ENCODE measurements at places on chromosomes 16 and 17.
A peak's percentile ranks its signal among the peaks of the same experiment; 100 is the strongest.

DNA sequence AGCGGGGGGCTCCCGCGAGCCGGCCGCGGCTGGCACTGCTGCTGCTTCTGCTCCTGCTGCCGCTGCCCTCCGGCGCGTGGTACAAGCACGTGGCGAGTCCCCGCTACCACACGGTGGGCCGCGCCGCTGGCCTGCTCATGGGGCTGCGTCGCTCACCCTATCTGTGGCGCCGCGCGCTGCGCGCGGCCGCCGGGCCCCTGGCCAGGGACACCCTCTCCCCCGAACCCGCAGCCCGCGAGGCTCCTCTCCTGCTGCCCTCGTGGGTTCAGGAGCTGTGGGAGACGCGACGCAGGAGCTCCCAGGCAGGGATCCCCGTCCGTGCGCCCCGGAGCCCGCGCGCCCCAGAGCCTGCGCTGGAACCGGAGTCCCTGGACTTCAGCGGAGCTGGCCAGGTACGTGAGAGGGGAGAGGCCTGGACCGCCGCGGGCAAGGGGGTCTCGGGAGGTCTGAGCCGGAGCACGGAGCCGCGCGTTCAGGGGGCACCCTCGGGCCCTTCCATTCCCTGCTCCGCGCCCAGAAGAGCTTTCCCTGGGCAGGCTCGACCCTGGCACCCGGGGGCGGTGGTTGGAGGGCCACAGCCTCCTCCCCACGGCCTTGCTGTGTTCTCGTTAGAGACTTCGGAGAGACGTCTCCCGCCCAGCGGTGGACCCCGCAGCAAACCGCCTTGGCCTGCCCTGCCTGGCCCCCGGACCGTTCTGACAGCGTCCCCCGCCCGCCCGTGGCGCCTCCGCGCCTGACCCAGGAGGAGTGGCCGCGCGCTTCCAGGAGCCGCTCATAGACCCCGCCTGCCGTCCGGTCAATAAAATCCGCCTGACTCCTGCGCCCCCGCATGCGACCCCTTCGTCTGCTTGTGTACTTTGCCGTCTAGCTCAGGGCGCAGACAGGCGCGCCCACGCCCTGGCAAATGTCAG, 591 bp downstream of the NPW start:
- DNase-seq: no peak

- DNase-seq: no peak
These were observed 27.2 kb downstream of the CLEC16A start for GRCh38 chr16:10971560-10971961.

- no peak for DNase-seq
These were observed 17.9 kb upstream of the AP1G1 start for GRCh38 chr16:71826533-71827017.

GRCh38 chr17:60398227-60398959, 6.5 kb upstream of the USP32 start:
- DNase-seq: no peak

DNA sequence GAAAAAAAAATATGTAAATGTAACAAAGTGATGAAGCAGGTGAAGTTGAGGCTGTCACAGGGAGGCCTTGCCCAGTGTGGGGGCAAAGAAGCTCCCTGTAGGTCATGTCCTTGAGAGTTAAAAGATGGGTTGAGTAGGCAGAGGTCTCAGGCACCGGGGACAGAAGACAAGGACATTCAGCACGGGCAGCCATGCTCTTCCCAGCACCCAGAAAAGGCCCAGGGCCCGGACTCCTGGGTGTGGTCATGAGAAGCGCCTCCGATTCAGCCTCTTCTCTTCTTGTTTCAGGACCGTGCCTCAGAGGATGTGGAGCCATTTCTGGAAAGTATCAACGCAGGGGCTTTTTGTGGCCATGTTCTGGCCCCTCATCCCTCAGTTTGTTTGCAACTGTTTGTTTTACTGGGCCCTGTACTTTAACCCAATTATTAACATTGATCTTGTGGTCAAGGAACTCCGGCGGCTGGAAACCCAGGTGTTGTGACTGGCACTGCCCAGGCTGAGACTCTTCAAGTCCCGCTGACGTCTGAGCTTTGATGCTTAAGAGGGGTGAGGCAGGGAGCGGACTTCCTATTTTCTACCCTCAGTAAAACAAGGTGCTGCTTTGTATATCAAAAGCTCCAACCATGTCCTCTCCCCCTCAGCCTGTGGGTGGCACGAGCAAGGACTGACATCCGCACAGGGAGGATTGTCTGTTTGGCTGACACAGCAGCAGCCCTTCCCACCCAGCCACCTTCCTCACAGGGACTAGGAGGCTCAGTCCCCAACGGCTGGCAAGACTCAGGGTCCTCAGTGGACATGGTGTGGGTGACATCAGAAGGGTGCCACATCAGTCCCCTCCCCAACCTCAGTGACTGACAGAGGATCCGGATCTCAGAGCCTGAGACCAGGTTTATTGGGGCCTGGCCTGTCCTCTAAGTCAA, 26.5 kb downstream of the PLA2G10 start:
- no peak for DNase-seq

DNA sequence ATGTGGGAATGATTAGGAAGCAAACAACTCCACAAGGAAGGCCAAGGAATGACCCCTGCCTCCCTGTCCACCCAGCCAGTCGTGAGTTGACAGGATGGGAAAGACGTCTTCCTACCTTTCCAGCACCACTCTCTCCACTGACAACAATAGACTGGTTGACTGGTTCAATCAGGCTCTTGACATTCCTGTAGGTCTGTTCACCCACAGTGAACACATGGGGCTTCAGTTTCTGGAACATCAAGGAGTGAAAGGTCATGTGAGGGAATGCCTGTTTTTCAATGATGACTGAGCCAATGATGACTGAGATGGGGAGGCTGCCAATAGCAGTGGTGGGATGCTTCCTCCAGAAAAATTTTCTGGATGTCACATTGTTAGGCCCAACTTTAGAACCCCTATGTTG, 9.6 kb downstream of the MYO19 start:
- DNase-seq: no peak

GRCh38 chr16:66824006-66824405, 6.8 kb downstream of the NAE1 start:
- no peak for DNase-seq

GRCh38 chr16:66030036-66030435, 336.5 kb upstream of the CDH5 start:
- DNase-seq: no peak

DNA sequence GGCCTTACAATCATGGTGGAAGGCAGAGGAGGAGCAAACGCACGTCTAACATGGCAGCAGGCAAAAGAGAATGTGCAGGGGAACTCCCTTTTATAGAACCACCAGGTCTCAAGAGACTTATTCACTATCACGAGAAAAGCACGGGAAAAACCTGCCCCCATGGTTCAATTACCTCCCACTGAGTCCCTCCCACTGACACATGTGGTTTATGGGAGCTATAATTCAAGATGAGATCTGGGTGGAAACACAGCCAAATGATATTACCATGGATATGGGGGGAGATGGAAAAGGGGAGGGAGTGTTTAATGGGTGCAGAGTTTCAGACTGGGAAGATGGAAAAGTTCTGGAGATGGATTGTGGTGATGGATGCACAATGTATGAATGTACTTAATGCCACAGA, 23.0 kb downstream of the TEKT5 start:
- DNase-seq: no peak

- no peak for DNase-seq
These were observed 732.5 kb downstream of the KCNJ2 start for GRCh38 chr17:70901870-70902269.

DNA sequence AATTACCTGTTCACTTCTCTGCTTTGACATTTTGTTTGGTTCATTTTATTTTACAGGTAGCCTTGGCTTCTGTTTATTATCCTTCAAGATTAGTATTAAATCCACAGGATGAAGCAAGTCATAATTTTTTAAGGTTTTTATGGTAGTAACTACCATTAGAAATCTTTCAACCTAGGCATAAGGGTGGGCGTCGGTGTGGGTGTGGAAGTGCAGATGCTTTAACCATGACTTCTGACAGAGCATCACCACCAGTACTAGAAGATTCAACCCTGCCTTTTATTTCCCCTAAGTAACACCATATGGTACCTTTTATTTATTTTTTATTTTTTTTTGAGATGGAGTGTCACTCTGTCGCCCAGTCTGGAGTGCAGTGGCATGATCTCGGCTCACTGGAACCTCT, 22.7 kb downstream of the AP2B1 start:
- no peak for DNase-seq

DNA sequence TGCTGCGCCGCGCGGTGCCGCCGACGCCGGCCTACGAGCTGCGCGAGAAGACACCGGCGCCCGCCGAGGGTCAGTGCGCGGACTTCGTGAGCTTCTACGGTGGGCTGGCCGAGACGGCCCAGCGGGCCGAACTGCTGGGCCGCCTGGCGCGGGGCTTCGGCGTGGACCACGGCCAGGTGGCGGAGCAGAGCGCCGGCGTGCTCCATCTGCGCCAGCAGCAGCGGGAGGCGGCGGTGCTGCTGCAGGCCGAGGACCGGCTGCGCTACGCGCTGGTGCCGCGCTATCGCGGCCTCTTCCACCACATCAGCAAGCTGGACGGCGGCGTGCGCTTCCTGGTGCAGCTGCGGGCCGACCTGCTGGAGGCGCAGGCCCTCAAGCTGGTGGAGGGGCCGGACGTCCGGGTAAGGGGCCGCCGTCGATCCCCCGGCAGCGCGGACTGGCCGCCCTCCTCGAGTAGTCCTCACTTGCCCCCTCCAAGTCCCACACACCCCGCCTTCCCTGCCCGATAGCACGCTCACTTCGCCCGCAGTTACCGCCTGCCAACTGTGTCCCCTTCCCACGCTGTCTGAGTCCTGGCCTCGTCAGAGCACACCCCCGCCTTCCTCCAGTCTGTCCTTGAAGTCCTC, 470 bp downstream of the MLYCD start:
- DNase-seq: peak; percentile 38

DNA sequence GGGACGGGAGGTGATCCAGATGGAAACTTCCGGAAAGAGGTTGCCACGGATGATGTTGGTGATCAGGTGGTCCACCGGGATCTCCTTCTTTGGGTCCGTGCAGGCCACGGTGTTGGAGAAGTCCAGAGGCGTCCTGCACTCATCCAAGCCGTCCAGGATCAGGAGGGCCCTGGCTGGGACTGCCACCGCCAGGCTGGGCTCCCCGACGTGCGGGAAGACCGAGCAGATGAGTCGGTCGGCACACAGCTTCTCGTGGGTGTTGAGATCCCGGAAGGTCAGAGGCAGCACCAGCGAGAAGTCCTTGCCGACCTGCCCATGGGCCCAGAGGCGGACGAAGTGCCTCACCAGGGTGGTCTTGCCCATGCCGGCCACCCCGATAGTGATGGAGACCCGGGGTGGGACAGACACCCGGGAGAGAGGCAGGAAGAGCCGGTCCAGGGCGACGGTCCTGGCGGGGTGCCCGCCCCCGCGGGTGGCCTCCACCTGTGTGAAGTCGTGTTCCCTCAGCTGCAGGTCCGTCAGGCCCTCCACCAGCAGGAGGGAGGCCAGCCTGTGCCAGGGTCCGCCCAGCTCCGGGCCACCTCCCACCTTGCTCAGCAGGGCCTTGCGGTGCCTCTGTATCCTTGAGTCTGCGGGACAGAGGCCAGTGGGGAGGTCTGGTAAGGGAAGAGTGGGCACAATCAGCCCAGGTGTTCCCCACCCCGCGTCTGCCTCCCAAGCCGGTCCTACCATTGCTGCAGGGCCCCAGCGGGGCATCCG, 12.9 kb downstream of the NLRC3 start:
- DNase-seq: no peak

GRCh38 chr17:75365009-75365930, 40.2 kb downstream of the GRB2 start:
- DNase-seq: no peak

DNA sequence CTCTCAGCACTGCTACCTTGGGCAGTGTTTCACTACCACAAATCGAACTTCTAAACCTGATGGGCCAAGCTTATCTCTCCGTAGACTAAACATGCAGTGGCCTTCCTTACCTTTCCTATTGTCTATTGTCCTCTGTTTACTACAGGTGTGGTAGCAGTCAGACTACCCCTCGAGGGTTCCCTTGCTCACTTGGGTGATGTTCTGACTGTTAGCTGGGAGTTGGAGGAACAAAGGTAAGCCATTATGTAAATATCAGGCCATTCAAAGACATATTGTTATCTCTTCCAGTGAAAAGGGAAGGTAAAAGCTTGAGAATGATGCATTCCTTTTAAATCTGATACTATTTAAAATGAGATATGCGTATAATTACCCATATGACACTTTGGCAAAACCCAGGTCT, 828.3 kb upstream of the EEF2KMT start:
- DNase-seq: no peak

DNA sequence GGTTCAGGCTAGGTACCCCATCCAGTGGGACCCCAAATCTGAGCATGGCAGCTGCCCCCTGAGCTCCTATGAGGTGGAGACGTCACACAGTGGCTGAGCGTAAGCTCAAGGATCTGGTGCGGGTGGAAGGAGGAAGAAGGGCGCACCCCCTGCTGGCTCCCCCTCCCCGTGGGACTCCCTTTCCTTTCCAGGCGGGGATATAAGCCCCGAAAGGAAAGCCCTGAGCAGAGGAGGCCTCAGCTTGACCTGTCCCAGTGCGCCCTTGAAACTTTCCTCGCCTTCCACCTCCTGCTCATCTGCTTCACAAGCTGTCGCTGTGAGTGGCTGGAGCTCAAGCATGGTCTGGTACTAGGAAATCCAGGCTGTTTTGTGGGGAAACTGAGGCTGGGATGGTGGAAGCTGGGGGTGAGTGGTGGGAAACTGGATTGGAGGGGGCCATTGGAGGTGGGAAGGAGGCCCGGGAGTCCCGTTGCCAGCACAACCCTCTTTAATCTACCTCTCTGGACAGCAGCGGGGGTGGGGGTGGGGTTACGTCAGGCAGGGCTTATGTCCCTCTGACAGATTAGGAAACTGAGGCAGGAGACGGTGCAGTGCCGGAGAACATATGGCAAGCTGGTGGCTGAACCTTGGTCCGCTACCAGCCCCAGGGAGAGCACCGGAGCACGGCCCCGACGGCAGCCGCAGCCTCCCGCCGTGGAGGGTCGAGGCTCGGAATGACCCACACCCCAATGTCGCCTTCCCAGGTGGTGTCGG, 92.3 kb upstream of the TMEM97 start:
- DNase-seq: no peak

- no peak for DNase-seq
These were observed 52.7 kb downstream of the ZNF18 start for GRCh38 chr17:11944587-11944986.

DNA sequence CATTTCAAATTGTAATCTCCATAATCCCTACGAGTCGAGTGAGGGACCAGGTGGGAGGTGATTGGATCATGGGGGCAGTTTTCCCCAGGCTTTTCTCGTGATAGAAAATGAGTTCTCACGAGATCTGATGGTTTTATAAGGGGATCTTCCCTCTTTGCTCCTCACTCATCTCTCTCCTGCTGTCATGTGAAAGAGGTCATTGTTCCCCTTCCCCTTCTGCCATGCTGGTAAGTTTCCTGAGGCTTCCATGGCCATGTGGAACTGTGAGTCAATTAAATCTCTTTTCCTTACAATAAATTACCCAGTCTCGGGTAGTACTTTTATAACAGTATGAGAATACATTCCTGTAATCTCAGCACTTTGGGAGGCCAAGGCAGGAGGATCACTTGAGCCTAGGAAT, 76.7 kb upstream of the MARCHF10 start:
- no peak for DNase-seq

GRCh38 chr16:11303405-11304138, 22.4 kb upstream of the PRM1 start:
- no peak for DNase-seq

GRCh38 chr16:50067290-50067853, 1.6 kb downstream of the HEATR3 start:
- no peak for DNase-seq

- DNase-seq: no peak
These were observed 210.0 kb downstream of the MAP2K4 start for GRCh38 chr17:12230481-12231354.

- DNase-seq: no peak
These were observed 24.9 kb downstream of the FBXO31 start for GRCh38 chr16:87358696-87359095.

- DNase-seq: no peak
These were observed 15.2 kb downstream of the CDH5 start for GRCh38 chr16:66381585-66382170.

Measured in activated CD8-positive, alpha-beta memory T cell treated with anti-CD3 and anti-CD28 coated beads for 4 hours (primary cell).